ENCODE measurements at places on chromosomes 7 and 10. TPM values are rescaled to one million over a fixed set of nuclear protein-coding genes. Genes with fewer than 3 reads are reported as not detected.

The SH3PXD2A gene
- 34.0 TPM for total RNA-seq

GRCh38 chr7:108441392-108441955 is 14.8 kb downstream of the NRCAM start:
- no peak for ATAC-seq

DNA sequence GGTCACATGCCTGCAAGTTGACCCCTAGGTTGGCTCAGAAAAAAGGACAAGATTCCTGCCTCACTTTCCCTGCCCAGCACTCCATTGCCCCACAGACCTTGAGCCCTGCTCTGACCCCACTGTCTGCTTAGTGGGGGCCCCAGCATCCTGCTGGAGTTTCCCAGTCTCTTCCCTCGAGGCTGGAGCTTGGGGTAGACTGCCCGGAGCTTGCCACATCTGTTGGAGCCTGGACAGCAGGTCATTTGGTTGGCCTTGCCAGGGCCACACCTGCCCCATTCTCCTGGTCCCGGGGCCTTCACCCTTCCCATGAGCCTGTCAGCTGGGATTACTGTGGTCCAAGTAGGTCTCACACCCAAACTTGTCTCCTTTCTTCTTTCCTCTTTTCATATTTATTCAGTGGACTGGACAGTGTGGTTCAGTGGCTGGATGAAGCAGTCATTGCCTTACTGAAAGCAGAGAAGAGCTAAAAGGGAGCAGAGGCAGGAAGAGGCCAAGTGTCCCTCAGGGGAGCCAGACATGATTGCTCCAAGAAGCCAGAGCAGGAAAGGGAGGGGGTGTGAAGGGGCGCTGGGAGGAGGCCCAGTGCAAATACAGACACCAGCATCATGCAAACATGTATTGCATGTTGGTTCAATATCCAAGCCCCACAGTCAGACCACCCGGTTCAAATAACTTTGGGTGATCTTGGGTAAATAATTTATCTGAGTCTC is 56.2 kb upstream of the CACUL1 start:
- no peak for ATAC-seq

- peak; percentile 58 for ATAC-seq
Measured at GRCh38 chr7:127938588-127938987, 92.6 kb downstream of the LRRC4 start.

DNA sequence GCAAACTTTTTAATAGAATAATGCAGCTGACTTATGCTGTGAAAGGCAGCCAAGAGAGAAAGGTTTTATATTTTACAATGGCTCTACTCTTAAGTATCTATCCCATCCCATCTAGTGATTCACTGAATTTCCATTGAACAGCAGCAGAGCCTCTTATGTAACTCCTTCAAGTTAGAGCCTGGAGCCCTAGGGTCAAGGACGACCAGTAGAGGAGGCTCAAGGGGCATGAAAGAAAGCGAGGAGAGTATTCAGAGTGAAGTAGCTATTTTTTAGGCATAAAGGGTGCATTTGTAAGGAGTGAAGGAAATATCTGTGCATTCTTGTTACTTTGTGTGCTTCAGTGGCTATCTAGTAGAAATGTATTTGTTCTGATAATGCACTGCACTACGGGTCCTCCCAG is 180.2 kb upstream of the TPK1 start:
- ATAC-seq = no peak

DNA sequence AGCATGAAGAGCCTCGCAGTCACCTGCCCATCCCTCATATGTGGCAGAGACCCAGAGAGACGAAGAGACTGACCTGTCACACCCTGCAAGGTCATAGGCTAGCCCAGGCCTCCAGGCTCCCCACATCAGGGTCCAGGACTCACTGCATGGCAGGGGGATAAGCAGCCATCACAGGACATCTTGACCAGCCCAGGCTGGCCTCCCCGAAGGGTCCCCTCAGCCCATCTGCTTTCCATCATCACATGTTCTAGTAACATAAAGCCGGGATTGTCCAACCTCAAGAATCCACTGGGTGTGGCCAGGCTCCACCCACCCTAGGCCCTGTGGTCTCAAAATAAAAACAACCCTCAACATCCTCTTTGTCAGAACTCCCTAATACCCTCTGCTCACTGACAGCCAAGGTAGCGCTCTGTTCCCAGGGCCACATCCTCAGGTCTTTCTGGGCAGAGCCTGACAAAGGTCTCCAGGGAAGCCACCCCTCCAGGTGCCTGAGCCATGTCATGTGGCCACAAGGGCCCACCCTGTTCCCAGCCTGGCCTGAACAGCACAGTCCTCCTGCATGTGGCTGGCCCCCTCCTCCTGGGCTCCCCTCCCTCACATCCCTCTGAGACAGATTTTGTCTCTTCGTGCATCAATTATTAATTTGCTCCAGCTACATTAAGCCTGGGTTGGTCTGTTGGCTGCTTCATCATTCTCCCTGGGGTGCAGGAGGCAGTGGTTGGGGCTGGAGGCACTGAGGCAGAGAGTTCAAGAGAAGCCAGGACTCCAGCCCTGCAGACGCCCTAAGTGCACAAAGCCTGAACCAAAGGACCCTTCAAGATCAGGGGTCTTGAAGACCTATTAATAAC is 131.8 kb upstream of the UNC5B start:
- no peak for ATAC-seq

DNA sequence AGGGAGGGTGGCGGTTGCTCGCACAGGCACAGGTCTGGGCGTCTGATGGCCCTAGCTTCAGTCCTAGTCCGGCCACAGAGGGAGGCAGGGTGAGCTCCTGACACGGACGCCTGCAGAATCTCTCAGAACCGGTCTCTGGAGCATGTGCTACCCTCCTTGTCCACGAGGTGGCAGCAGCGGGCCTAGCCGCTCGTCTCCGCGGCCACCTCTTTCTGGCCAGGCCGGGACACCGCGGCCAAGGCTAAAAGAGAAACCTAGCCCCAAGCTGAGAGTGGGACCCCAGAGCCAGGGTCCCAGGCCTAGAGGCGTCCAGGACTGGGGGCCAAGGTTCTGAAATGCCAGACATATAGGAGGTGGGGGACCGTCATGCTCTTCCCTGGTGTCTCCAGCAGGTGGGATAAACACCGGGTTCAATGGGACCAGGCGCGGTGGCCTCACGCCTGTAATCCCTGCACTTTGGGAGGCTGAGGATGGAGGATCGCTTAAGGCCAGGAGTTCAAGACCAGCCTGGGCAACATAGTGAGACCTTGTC is 3.2 kb upstream of the LAT2 start:
- ATAC-seq = peak; percentile 80

DNA sequence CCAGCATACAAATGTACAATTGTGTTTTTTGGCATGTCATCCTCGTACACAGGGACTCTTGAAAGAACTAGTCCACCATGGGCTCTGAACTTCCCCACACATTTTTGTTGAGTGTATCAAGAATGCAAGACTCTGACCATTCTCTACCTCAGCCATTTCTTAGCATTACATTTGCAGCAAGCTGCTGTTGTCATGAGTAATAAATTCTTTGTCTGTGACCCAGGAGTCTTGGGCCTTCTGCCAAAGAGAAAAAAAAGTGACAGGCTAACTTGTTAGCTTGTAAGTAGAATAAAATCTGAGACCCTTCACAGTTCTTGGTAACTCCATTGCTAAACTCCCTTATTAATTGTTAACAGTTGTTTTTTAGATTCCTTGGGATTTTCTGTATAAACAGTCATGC is 542.3 kb upstream of the MBL2 start:
- no peak for ATAC-seq

DNA sequence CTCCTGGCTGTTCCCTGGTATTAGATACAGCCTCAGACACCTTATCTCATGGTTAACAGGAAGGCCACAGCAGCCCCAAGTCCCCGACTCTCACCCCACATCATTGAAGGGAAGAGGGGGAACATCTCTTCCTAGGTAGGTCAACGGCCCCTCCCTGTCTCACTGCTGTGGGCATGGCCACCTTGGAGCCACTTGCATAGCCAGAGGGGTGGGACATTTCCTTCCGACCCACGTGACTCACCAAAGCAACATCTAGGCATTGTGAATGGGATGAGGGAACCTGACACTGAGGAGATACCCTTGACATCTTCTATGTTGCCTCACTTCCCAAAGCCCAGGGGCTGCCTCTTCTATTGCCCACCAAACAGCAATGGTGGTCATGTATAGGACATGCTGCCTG is 68.5 kb upstream of the GPR26 start:
- ATAC-seq = no peak

GRCh38 chr7:77993838-77994237 is 195.3 kb downstream of the PHTF2 start:
- ATAC-seq = no peak

Measured in esophagus mucosa (tissue), 1 donor.